ENCODE measurements at places on chromosomes 16 and 17. TPM values are rescaled to one million over a fixed set of nuclear protein-coding genes. Genes with fewer than 3 reads are reported as not detected.

TMED6 gene
- total RNA-seq = not detected

CRYBA1 gene
- not detected for total RNA-seq

NPIPB9 gene
- 1.3 TPM for total RNA-seq

MEOX1 gene
- total RNA-seq = not detected

KREMEN2 gene
- total RNA-seq = 1.8 TPM

TBC1D26 gene
- not detected for total RNA-seq

HS3ST3A1 gene
- 0.50 TPM for total RNA-seq

TP53TG3F gene
- total RNA-seq = 0.15 TPM

HEATR9 gene
- not detected for total RNA-seq

TAT gene
- total RNA-seq = 0.03 TPM

DLX3 gene
- total RNA-seq = 0.09 TPM

CBX2 gene
- total RNA-seq = 15.6 TPM

GPRC5B gene
- total RNA-seq = 36.5 TPM

C17orf50 gene
- 0.12 TPM for total RNA-seq

ASPA gene
- total RNA-seq = not detected

DNASE1L2 gene
- total RNA-seq = 1.3 TPM

BCL6B gene
- not detected for total RNA-seq

CEP295NL gene
- total RNA-seq = 0.32 TPM

NEUROD2 gene
- 0.01 TPM for total RNA-seq

PRRT2 gene
- 0.32 TPM for total RNA-seq

SPATA22 gene
- total RNA-seq = not detected

DNAAF8 gene
- total RNA-seq = 1.4 TPM

METTL9 gene
- total RNA-seq = 97.1 TPM

KRT17 gene
- 0.66 TPM for total RNA-seq

AOC3 gene
- 1.3 TPM for total RNA-seq

ZNF174 gene
- 12.8 TPM for total RNA-seq

GRAPL gene
- total RNA-seq = 0.22 TPM

EPX gene
- not detected for total RNA-seq

CLDN6 gene
- 0.44 TPM for total RNA-seq

ALDH3A1 gene
- 780 TPM for total RNA-seq

MMP15 gene
- 63.1 TPM for total RNA-seq

KAT7 gene
- 28.1 TPM for total RNA-seq

SLC13A2 gene
- 0.10 TPM for total RNA-seq

KRT14 gene
- 0.11 TPM for total RNA-seq

KIF18B gene
- 36.8 TPM for total RNA-seq

BORCS6 gene
- 9.4 TPM for total RNA-seq

JPH3 gene
- 1.6 TPM for total RNA-seq

TP53TG3C gene
- not detected for total RNA-seq

VEZF1 gene
- total RNA-seq = 48.3 TPM

UNC13D gene
- 5.8 TPM for total RNA-seq

HBM gene
- total RNA-seq = not detected

WNT9B gene
- total RNA-seq = 0.05 TPM

RAMP2 gene
- 1.2 TPM for total RNA-seq

LGALS9B gene
- total RNA-seq = not detected

SEC14L5 gene
- total RNA-seq = 0.03 TPM

COPZ2 gene
- 17.8 TPM for total RNA-seq

EFCAB5 gene
- 0.63 TPM for total RNA-seq

Data from A549 treated with AZD2906 at 1 μM for 4 hours (cell line).